Panc1 (cell line): ENCODE measurements at places on chromosomes 3 and 15.

GRCh38 chr3:101377209-101377608 is 56.8 kb upstream of the IMPG2 start:
- no peak for DNase-seq

DNA sequence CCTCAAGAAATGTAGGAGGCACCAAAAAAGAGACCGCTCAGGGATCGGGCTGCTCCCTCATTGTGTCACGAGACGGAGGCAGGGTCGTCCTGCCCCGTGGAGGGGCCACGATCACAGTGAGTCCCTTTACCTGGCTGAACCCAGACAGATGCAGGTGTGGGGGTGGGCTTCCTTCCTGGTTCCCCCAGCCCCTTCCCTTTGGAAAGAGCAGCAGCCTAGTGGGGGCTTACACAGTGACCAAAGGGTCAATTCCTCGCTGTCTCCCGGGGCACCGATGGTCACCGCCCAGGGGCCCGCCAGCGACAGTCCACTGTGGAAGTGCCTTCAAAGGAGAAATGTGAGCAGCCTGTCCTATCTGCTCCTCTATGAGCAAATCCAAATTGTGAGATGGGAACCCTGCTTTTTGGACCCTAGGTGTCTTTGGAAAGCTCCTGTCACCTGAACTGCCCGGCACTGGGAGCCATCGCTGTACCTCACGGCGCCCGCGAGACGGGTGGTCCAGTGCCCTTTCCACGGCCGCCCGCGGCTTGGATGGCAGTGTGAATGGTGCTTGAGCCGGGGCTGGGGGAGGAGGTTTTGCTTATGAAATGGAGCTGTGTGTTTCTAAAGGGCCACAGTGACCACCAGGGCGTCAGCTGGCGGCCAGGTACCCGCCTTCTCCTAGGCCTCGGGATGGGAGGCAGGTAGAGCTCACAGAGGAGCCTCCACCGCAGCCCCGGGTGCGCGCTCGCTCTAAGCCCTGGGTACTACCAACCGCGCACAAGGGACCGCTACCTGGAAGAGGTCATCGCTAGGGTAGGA is 155.7 kb downstream of the KLF13 start:
- no peak for DNase-seq

- no peak for DNase-seq
Observed at GRCh38 chr15:72319360-72319984, 485 bp downstream of the CELF6 start.

DNA sequence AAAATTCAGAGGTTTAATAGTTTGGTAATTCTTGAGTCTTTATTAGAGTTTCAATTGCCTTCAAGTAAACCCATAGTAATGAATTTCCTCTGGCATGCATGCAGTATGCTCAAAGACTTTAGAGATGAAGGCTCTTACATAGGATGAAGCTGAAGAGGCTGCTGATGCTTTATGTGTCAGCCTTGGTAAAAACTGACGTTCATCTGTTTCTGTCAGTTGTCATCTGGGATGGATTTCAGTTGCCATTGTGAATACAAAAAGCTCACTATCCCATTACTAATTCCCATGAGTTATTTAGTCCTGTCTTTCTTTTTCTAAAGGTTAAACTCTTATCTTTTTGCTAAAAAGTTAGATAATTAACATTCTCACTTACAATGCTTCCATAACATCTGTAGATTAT is 136.9 kb upstream of the GBE1 start:
- no peak for DNase-seq

DNA sequence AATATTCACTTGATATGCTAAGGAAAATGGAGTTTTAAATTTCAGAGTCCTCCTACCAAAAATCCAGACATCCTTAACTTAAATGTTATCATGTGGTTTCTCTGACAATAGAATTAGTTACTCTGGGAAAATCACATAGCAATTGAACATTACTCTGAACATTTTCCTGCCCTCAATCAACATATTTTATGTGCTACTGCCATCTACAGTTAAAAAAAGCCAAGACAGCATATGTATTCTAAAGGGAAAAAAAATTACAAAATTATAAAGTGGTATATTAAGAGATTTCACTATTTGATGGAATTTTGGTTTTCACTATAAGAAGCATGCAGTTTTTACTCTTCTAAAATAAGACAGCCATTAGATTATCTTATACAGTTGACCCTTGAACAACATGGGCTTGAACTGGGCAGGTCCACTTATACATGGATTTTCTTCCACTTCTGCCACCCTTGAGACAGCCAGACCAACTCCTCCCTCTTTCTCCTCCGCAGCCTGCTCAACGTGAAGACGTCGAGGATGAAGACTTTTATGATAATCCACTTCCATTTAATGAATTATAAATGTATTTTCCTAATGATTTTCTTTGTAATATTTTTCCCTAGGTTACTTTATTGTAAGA is 122.3 kb downstream of the ATP1B3 start:
- no peak for DNase-seq

GRCh38 chr3:124383846-124384466 is 346.3 kb upstream of the UMPS start:
- DNase-seq: no peak

DNA sequence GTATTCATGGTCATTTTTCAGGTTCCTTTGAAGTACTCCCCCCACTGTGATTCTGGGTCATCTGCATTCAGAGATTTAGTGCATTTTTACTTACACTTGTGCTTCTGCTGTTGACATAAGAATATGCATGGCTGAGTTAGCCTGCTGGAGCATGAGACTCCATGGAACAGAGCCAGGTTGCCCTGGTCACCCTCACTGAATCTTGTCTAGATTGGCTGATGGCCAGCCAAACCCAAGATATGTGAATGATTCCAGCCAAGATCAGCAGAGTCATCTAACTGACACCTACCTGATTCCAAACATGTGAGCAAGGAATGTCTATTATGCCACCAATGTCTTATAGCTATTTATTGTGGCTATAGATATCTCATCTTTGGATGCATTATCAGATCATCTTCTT is 25.1 kb downstream of the DTWD1 start:
- no peak for DNase-seq

DNA sequence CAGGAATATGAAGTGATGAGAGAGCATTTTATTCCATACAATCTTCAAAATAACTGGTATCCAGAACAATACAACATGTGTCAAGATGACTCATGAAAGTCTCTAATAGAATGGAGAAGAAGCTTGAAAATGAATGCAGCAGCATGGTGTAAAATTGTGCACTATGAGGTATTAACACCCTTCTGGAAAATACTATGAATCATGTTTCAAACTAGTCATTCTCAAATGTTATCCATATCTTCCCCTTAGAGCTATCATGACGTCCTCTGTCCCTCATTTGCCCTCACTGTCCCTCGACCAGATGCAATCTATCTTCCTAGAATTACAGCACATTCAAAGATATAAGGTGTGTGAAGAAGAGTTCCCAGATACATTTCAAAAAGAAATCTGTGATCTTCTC is 198.2 kb downstream of the NECTIN3 start:
- no peak for DNase-seq

GRCh38 chr3:12138044-12138443 is 20.7 kb downstream of the TIMP4 start:
- no peak for DNase-seq

DNA sequence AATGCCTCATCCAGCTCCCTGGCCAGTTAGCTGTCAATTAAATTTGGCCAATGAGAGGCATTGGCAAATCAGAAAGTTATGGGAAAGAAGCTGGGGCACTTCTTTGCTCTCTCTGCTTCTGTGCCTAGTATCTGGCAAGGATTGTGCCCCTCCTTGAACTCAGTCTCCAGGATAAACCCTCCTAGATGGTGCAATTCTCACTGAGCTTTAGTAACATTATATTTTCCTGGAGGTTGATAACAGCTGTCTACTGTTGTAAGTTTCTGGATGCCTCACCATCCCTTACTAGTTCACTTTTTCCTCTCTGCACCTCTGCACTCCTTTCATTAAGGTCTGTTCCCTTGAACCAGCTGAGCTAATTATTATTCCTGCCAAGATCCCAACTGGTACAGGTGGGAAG is 329.5 kb downstream of the MFSD1 start:
- DNase-seq: no peak

GRCh38 chr15:99485992-99486370 is 79.8 kb upstream of the MEF2A start:
- no peak for DNase-seq

- DNase-seq: no peak
Observed at GRCh38 chr15:55991802-55992768, 1.3 kb downstream of the NEDD4 start.

GRCh38 chr3:124775877-124776276 is 45.6 kb downstream of the UMPS start:
- no peak for DNase-seq

DNA sequence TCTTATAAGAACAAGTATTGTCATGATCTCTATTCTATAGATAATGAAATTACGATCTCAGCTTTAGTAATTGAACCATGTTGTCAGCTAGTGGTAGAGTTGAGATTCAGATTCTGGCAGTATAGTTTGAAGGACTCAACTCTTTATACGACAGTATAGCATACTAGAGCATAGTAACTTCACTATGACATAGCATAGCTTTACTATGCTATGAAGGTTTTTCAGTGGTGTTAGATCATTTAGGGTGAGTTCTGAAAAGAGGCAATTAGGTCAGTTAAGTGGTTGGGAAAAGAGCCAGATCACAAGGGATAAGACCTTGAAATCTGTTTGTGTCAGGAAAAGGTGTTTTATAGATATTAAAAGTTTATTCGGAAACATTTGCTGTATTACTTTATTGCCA is 8.1 kb downstream of the STX19 start:
- DNase-seq: no peak

DNA sequence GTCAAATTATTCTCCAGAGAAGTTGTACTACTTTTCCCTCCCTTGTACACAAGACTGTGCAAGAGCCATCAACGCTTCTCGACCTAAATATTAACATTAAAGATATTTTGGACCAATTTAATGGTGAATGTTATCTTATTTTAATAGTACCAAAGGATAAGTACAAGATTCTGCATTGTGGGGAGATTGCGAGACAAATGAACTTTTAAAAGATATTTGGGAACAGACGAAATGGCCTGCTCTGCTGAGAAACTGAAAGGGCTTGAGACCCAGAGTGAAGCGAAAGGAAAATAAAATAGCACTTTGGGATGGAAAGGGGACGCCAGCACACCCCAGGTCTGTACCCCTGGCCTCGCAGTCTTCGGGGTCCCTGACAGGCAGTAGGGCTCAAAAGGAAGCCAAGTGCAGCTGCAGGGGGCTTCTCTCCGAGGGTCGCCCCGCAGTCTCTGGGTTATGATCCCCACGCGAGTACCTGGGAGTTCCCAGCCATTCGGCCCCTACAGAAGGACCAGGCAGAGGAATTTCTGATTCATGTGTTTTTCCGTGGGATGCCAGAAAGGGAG is 97.6 kb upstream of the VGLL3 start:
- no peak for DNase-seq

DNA sequence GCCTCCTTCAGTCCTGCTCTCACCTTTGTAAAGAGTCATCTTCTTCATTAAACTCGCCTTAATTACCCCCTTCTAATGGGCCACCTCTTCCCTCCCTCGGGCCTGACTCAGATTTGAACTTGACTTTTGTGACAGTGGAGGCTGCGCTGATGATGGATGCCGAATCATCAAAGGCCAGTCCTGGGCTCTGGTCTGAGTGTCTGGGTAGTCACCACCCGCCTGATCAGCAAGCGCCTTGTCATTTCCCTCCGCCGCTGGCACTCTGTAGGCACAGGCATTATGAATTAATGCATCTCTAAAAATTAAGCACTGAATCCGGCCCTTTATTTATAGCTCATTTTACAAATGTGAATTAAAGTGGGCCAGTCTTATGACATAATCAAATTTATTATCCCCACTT is 116.7 kb upstream of the PROK2 start:
- DNase-seq: no peak

- DNase-seq: no peak
Observed at GRCh38 chr3:76479161-76479650, 560.7 kb upstream of the ROBO2 start.

DNA sequence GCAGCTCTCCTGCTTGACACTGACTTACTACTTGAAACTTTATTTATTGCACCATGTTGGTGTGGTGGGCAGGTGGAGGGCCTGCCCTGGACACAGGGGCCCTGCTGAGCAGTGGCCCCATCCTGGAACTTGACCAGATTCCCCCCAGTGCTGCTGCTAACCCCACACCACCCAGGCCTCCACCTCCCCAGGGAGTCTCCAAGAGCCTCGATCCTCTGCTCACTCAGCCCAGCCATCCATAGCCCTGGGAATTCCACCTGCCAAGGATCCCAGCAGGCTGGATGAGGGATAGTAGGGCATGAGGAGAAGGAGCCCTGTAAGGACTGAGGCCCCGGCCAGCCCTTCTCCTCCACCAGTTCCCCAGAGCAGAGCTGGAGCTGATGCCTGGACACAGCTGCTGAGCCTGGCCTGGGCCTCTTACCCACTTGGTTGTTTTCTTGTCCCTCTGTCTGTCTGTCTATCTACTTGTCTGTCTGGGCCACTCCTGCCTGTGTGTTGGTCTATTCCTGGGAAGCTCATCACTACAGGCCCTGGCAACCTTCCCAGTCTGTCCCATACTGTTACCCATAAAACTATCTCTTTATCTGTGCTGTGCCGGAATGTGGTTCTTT is 2.8 kb downstream of the CHAC1 start:
- no peak for DNase-seq
